ENCODE measurements at places on chromosomes 11 and 22.

GRCh38 chr22:32327066-32327465 lies 30.6 kb upstream of the RFPL3 start:
- DNase-seq = no peak

DNA sequence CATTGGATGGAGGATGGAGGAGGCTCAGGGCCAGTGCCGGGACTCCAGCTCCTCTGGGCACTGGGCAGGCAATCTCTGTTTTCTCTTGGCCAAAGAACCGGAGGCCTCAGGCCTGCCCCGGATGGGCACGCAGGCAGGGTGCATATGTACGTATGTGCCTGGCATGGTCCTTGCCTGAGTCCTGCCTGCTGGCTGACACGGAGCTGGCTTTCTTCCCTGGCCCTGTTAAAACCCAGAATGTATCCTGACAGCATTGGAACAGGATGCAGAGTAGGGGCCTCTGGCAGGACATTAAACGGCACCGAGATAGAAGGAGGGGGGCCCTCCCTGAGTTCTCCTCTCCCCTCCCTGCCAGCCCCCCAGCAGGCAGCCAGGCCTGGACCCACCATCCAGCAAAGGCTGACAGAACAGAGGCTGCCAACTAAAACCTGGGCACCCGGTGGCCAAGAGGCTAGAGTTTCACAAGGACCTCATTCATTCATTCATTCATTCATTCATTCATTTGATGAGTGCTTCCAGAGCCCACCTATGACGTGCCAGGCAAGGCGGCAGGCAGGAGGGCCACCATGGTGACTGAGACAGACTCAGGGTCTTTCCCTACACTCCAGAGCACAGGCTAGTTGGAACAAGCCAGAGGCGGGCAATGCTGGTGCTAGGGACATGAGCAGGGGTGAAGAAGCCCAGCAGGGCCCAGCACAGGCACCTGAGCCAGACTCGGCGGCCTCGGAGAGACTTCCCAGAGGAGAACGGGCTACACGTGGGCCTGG lies 28.8 kb downstream of the FLRT1 start:
- no peak for DNase-seq

GRCh38 chr22:32819120-32819519 lies 17.6 kb downstream of the TIMP3 start:
- no peak for DNase-seq

GRCh38 chr11:27472398-27473016 lies at the start of gene LGR4:
Gene LGR4, minus strand, starts transcription at chr11:27472790. Its CDS starts 488 bp downstream, at chr11:27472302.
- peak; percentile 94 for DNase-seq

GRCh38 chr11:26743622-26744021 lies 21.8 kb upstream of the SLC5A12 start:
- DNase-seq = no peak

All from COR-L47 (cell line).